ENCODE measurements at places on chromosomes 1 and 21.
A peak's percentile ranks its signal among the peaks of the same experiment; 100 is the strongest.

DNA sequence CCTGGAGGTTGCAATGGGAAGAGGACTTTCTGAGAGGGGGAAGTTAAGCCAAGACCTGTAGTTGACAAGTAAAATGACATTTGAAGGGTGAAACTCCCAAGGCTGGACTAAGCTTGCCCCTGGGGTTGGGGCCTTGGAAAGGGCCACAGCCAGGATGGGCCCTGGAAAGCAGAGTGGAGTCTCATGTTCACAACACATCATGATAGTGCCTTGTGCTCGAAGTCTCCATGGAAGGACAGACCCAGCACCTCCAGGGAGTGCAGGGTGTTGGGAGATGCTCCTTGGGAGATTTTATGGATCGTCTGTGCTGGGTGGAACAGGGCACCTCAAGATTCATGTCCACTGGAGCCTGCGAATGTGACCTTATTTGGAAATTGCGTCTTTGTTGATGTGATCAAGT lies 55.6 kb upstream of the ACTRT2 start:
- DNase-seq, result no peak

DNA sequence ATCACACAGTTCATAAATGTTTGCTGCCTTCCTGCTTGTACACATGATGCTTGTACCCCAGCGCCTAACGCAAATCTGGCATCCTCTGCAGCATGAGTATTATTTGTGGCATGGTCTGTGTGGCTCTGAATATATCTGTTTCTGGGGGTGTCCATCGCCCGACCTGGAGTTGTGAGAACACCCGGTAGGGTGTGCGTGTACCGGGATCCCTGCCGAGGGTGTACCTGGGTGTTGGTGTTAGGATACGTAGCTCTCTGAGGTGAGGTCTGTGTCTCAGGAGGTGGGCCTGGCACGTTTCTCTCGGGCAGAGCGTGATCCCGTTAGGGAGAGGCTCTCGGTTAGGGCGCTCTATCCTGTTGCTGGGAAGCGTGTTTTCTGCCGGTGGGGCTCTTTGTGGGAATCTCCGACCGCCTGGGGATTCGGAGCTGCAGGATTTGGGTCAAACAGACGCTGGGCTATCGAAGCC lies 10.4 kb upstream of the CDC20 start:
- no peak for DNase-seq

DNA sequence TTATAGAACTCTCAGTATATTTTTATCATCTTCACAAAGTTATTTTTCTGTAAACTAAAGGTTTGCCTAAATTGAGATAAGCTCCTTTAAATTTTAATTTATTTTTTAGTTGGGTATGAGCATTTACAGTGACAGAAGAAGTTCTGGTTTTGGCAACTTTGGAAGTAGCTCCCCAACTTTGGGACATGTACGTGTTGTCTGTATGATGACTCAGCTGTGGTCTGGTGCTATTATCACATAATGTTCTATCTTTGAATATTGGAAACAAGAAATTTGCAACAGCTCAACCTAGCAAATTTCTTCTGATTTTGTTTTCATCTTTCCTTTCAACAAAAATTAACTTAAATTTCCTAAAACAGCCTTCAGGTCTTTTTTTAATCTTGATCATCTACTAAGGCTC lies 46.6 kb upstream of the C1orf105 start:
- no peak for DNase-seq

DNA sequence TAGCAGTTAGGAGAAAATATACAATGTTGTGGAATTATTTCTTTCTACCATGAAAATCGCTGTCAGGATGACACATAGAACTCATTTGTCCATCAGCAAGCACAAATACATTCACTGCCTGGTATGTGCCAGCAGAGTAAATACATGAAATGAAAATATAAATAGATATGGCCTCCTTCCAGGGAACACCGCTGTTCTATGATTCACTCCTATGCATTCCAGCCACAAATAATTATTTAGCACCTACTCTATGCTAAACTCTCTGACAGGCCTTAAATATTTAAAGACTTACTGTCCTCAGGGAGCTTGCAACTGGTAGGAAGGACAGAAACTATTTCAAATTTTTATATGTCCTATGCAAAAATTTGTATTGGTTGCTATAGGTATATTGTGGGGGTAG lies 975.0 kb upstream of the NCAM2 start:
- DNase-seq, result no peak

- DNase-seq, result no peak
These were observed 77.7 kb upstream of the DSCAM start for GRCh38 chr21:40924641-40925040.

DNA sequence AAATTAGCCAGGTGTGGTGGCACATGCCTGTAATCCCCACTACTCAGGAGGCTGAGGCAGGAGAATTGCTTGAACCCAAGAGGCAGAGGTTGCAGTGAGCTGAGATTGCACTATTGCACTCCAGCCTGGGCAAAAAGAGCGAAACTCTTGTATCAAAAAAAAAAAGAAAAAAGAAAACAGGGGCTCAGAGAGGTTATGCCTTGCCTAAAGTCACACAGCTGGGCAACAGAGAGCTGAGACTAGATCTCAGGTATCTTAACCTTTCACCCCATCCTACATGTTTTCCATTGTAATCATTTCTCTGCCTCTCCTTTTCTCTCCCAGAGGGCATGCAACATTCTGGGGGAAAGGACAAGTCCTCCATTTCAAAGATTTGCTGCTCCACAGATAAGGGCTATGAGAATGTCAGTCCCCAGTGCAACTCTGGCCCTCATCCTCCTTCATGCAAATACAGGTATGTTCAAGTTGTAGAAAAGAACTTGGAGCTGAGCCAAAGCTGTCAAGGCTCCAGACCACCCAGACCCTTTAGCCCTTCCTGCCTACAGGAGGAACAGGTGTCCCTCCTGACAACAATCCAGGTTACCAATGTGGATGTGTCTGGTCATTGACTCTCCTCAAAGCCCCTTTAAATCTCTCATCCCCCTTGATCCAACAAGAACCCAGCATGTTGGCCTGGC lies 6.9 kb downstream of the SLC9A1 start:
- no peak for DNase-seq

GRCh38 chr1:242139442-242139841 lies 140.5 kb upstream of the MAP1LC3C start:
- no peak for DNase-seq

DNA sequence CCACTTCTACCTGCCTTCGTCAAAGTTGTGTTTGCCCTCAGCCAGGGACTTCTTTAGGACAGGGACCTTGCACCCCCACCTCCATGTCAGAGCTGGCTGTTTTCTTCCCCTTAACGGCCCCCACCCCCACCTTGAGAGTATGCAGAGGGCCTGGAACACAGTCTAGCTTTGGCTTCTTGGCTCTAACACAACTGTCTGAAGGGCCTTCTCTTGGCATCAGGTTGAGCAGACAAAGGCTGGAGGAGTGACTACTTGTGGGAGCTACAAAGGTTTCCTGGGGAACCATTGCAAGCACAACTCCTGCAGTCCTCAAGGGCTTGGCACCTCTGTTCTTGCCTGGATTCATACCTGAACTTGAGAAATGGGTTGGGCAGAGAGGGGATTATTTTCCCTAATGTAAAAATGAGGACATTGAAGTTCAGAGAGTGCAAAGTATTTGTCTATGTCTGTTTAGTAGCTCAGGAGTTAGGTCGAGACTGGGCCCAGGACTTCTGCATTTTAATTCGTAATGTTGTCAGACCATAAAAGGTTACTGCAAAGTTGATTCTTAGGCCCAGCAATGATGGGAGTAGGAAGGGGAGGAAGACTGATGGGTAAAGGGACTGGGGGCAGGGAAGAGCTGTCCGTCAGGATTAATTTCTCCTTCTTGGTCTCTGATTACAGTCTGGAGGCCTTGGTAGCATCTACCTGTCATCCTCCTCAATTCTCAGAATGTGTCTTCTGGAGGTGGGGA lies 2.6 kb downstream of the CYP4B1 start:
- DNase-seq, result no peak

GRCh38 chr1:6859415-6860343 lies 74.4 kb downstream of the CAMTA1 start:
- no peak for DNase-seq

GRCh38 chr1:239995281-239995680 lies 96.4 kb upstream of the FMN2 start:
- no peak for DNase-seq

- peak; percentile 31 for DNase-seq
These were observed 649 bp downstream of the AHDC1 start for GRCh38 chr1:27603309-27603680.

- no peak for DNase-seq
These were observed 39.0 kb upstream of the LMX1A start for GRCh38 chr1:165395478-165395877.

- DNase-seq, result no peak
These were observed 11.1 kb downstream of the TNNI3K start for GRCh38 chr1:74246315-74246714.

DNA sequence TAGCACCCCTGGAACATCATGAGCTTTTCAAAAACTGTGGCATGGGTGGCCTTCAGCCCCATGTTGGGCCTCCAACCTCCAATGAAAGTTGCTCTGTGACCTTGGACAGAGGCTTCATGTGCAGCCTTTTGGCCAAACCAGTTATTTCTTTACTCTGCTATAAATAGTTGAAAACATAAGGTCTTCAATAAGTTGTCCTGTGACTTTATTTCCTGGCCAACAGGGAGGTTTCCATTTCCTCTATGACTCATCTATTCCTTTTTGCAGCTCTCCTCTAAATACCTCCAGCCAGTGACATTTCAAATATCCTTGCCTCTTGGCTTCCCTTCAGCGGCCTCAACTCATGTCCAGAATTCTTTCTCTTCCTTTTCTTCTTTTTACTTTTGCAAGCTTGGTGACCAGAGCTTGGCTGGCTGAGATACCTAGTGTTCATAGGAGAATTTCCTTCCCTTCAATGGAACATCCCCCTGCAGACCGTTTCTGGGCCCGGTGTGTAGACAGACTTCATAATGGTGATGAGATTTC lies 22.7 kb upstream of the TRIM67 start:
- no peak for DNase-seq

DNA sequence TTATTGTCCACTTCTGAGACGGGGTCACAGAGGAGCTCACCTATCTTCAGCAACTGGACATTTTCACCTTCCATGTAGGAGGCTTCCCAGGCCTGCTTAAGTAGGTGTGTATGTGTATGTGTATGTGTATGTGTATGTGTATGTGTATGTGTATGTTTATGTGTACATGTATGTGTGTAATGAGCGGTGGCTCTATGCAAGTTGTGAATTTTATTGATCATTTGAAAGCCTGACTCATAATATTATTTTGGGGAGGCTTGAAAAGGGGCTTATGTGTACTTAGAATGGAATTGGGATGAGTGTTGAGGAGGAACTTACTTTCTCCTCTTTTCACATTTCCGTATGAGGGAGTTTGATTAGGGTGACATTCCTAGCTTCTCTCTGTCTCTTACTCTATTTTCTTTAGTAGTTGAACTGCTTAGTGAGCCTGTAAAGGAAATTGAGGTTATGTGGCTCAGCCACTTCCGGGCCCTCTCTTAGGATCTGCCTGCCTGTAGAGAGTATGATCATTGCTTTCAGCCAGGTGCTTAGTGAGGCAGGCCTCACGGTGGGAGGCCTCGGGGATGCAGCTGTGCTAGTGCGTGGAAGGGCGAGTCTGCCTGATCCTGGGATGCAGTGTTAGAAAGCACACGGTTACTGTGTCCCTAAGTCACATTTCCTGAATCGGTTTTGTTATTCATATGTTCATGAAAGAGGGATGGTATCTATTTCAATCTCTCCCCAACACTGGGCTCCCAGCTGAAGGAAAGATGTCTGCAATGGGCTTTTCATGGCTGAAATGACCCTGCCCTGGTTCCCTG lies 61.0 kb downstream of the IER5 start:
- DNase-seq, result peak; percentile 56

- DNase-seq, result no peak
These were observed 22.1 kb downstream of the NEK2 start for GRCh38 chr1:211653293-211653692.

DNA sequence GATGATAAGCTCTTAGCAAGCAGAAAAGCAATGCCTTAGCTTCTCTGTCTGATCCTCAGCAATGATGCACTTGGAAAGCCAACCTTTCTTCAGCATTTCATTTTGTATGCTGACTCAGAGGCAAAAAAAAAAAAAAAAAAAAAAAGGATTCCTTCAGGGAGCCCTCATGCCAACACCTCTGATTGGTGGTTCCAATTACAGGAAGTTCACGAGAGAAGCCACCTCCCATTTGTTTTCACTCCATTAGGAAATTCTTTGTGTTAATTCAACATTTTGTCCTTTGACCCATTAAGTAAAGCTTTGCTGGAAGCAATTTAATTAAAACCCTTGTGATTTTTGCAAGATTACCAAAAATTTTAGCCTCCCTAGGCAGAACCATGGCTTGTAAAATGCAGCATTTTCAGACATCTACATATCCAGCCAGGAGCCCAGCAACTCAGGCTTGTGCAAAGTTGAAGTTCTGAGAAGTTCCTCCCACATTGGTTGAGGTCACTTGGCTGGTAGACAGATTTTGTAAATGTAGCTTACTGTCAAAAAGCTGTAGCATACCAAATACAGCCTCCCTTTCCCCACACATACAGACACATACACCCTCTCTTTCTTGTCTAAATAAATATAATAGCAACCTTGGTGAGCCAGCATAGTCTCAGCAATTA lies 27.1 kb upstream of the VTCN1 start:
- DNase-seq, result no peak

- no peak for DNase-seq
These were observed 16.9 kb downstream of the ACTRT2 start for GRCh38 chr1:3038113-3038551.

GRCh38 chr1:218946147-218946546 lies 227.5 kb upstream of the LYPLAL1 start:
- DNase-seq, result no peak

GRCh38 chr1:5223206-5223605 lies 568.8 kb downstream of the AJAP1 start:
- no peak for DNase-seq

- no peak for DNase-seq
These were observed 1.9 kb upstream of the SAMD13 start for GRCh38 chr1:84299536-84300170.

DNA sequence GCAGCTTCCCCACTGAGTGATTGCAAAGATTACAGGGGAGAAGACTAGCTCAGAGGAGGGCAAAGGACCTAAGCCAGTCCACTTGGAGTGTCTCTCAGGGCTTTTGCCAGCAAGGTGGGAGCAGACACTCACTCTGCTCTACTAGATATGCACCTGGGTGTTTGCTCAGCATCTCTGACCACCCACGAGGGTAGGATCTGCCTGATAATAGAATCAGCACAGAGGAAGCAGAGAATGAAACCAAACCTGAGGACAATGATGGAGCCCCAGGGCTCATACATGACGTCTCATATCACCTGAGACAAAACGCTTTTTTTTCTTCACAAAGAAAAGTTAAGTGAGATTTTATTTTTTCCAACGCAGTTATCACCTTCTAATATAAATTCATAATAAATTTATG lies 79.4 kb downstream of the RRAGC start:
- DNase-seq, result no peak

GRCh38 chr1:175197531-175197930 lies 5.0 kb upstream of the KIAA0040 start:
- no peak for DNase-seq

Measured in activated CD4-positive, alpha-beta T cell treated with anti-CD3 and anti-CD28 coated beads, Interleukin-2, amount 50 U/mL, for 1 hour (primary cell).